ENCODE measurements at places on chromosomes 6 and 20.
A peak's percentile ranks its signal among the peaks of the same experiment; 100 is the strongest.

GRCh38 chr20:45983279-45983743 lies 11.3 kb upstream of the ZNF335 start:
- DNase-seq, result no peak

GRCh38 chr6:43613721-43614395 lies 15.2 kb downstream of the GTPBP2 start:
- no peak for DNase-seq

DNA sequence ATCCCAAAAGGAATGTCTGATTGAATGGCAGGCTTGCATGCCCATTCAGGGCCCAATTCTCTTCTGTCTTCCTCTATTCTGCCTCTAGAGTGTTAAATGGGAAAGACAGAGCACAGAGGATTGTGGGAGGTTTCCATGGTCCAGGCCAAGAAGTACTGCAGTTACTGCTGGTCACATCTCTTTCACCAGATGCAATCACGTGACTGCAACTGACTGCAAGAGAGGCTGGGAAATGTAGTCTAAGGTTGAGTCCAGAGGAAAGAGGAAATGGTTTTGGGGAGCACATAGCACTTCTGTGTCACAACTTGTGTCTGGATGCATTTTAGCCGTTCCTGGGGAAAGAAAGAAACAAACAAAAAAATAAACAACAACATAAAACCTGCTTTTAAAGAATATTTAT lies 336.4 kb upstream of the BTBD3 start:
- DNase-seq, result no peak

DNA sequence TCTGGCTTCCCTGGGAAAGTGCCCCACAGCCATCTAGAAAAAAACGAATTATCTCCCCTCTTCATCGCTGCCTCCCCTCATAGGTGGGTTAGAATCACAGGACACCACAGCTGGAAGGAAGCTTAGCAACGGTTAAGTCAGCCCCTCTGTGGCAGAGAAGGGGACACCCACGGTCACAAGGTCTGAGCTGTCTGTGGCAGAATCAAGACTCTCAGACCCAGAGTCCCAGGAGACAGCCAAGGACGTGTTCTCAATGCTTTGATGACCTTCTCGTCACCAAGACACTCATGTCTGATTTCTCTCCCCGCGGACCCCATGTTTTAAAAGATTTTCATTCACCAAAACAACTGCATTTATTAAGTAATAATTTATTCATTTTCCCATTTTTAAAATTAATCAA lies 221.5 kb downstream of the NRN1 start:
- DNase-seq, result no peak

DNA sequence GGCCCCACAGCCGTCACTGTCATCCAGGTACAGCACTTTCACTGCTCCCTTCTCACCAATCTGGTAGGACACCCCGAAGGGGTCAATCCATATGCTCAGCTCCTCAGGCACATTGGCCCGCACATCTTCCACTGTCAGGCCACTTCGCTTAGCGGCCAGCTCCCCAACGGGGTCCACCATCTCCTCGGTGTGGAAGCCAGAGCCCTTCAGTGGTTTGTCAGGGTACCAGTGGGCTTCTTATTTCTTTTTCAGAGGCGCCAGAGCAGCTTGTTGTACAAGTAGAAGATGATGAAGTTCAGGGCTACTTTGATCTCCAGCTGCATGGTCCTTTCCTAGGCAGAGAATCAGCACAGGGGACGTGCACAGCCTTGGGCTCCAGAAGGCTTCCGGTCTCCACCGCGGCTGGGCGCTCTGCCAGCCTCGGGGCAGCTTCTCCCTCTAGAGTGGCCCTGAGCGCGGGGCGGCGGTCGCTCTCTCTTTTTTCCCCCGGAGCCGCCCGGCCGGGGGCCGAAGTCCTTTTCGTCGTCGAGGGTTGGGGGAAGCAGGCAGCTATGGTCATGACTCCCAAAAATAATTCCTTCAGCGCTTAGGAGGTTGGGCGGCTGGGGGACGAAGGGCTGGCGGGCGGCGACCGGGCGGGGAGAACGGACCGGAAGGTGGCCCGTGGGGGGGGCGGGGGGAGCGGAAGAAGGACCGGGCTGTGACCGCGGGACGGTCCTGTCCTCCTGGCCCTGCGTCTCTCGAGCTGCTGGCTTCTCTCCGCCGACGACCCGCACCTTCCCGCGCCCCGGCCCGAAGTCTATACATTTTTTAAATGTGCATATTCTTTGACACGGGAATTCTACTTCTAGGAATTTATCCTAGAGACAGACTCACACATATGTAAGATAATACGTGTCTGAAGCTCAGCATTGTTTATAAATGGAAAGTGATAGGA lies 6.5 kb upstream of the ZSCAN9 start:
- DNase-seq, result peak; percentile 48

DNA sequence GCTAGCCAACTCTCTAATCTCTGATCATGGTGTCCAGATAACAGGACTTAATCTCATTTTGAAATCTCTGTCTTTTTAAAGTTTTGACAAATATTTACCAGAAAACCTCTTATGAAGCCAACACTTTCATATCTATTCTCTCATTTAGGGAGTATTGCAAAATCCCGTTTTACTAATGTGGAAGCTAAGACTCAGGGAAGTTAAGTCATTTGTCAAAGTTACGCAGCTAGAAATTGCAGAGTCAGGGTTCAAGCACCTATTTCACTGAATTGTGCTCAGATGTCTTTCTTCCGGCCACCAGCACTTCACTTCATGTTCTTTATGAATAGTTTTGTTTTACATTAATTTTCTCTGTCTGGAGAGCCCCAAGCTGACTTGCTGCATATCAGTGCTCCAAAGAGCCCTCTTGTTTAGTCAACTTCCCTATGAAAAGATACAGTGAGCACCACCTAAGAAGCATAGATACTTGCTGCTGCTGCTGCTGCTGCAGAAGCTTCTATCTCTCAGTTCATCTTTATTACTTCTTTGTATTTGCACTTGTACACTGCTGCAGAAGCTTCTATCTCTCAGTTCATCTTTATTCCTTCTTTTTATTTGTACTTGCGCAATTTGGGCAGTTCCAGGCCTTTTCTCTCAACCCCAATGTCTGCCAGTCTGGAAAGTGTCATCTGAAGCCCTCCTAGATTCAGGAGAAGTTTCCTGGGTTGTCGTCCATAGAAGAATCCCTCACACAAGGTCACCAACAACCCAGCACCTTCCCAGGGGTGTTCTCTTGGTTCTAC lies 329.7 kb downstream of the MAFB start:
- DNase-seq, result no peak

DNA sequence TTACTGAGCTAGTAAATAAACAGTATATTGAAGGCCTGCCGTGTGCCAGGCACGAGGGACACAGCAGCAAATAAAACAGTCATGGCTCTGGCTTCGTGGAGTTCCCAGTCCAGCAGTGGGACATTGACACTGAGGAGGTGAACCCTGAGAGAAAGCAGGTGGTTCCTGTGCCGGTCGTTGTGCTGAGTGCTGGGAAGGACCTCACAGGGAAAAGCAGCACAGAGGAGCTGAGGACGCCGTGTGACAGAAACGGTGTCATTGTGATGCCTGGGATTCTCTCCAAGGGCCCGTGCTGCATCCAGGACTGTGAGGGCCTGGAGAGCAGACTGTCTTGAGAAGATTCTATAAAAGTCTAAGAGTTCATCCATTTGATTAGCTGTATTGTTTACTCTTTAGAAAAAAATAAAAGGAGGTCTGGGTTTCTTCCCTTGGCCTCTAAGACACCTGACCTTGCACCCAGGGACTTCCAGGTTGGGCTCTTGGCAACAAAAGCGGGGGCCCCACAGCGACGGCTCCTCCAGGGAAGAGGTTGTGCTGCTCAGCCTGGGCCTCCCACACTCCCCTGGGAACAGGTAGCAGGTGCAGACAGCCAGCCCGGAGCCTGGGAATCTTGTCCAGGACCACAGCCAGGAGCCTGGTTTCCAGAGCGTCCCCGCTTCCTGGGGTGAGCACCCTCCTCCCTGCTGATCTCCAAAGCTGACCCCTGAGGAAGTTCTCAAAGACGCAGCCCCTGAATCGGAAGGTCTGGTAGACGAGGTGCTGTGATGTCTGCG lies 251.2 kb upstream of the PMEPA1 start:
- DNase-seq, result peak; percentile 22

GRCh38 chr6:157219201-157220200 lies 103.8 kb downstream of the TMEM242 start:
- no peak for DNase-seq

DNA sequence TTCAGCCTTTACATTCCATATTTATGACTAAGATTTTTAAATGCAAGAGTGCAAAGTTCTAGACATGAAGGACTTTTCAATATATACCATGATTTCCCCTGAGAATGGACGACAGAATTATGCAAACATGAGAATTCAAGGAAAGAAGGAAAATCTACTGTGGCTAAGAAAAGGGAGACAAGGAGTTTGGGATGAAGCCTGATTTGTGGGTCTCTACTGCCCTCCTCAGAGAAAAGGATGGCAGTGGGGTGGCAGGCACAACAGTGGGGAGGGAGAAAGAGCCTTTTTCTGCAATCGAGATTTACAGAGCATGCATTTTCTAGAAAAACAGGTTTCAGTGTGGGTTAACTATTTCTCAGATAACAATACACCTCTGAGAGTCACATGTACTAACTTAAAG lies 466.9 kb upstream of the NRSN1 start:
- peak; percentile 69 for DNase-seq

GRCh38 chr6:125828476-125829039 lies 37.8 kb downstream of the NCOA7 start:
- no peak for DNase-seq

- DNase-seq, result no peak
These were observed 129.9 kb downstream of the FYN start for GRCh38 chr6:111743360-111743759.

- no peak for DNase-seq
These were observed 148.9 kb downstream of the BCAS1 start for GRCh38 chr20:53921443-53921973.

- no peak for DNase-seq
These were observed 11.7 kb downstream of the SLC23A2 start for GRCh38 chr20:4989570-4989969.

DNA sequence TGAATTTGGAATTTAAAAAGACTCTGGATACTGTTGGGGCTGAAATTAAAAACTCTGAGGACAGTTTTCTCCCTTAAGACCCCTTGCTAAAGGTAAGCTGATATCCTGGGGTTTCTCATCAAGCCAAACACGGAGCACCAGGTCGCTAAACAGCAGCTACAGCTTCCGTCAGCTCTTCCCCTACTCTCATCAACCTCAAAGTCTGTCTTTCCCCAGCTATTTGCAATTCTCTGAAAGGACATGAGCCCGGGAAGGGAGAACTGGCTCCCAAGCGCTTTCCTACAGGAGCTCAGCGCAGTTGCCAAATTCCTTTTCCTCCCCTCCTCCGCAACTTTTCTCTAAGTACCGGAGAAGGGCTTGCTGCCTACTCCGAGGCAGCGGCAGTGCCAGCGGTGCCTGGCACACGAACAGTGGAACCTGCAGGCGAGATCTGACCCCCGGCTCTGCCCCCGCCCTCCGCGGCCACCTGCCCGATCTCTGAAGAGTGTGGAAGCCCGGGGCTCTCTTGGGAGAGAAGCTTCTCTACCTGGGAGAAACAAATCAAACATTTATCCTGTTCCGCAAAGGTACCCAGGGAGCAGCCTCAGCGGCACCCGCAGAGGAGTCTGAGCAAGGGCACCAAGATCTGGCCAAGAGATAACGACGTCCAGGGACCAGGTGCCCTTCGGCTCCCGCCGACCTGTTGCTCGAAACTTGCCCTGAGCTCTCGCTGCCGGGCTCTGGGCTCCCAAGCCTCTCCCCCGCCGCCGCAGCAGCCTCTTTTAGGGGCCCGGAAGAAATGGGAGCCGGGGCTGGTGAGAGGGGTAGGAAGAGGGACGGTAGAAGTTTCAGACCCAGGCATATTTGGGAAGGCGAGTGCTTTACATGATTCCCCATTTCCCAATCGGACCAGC lies 2.2 kb downstream of the CBLN4 start:
- no peak for DNase-seq

- no peak for DNase-seq
These were observed 6.3 kb upstream of the MMS22L start for GRCh38 chr6:97289332-97289731.
